Activated T-helper 1 cell treated with Interleukin-2 at 50 U/mL for 16 hours (primary cell): ENCODE measurements at places on chromosomes 4 and X.

DNA sequence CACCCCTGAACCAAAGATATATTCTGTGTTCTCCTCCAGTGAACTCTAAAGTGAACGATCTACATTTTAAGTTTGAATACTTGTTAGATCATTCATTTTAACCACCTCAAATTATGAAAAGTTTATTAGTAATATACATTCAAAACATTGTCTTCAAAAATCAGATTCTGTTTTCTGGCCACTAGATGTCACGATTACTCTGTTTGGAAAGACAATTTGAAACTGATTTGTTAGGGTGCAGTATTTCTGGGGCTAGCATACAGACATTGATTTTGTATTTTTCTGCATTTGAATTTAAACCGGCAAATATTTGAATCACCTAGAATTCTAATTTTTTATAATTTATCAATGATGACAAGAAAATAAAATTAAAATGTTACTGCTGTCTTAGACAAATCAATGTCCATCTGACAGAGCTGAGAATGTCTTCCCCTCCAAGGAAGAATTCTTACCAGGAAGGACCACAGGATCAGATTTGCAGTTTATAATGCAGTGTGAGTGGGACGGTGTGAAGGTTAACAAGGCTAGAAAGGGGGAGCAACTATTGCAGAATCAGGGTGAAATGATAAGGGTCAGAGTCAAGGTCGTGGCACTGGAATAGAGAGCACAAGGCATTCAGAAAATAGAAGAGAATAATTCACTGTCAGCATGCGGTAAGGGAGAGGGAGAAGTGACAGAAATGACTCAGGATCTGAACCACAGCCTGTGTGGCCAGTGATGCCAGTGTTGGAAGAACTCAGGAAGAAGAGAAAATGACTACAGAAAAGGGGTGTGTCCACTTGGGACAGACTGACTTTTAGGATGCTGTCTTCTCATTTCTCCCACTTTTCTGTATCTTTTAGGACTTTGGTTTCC is 91.6 kb downstream of the ANXA10 start:
- DNase-seq: no peak

DNA sequence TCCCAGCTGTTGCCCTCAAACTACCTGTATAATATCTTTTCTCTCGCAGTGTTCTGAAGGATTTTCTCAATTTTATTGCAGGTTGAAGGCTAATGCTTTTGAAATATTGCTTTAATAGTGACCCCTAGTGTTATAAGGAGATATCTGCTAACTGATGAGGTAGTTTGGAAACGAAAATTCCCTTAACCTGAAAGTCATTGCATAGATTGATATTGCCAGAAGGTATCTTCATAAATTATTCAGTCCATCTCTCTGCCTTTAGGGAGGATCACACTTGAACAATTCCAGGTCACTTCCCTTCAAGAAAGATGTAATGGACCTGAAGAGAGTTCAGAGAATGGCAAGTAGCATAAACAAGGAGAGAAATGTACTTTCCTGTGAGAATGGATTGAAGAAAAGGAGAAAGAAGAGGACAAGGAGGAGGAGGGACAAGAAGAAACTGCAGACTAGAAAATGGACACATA is 44.1 kb downstream of the TIGD4 start:
- DNase-seq: no peak

GRCh38 chr4:99622341-99622740 is 35.3 kb downstream of the C4orf54 start:
- DNase-seq: no peak

DNA sequence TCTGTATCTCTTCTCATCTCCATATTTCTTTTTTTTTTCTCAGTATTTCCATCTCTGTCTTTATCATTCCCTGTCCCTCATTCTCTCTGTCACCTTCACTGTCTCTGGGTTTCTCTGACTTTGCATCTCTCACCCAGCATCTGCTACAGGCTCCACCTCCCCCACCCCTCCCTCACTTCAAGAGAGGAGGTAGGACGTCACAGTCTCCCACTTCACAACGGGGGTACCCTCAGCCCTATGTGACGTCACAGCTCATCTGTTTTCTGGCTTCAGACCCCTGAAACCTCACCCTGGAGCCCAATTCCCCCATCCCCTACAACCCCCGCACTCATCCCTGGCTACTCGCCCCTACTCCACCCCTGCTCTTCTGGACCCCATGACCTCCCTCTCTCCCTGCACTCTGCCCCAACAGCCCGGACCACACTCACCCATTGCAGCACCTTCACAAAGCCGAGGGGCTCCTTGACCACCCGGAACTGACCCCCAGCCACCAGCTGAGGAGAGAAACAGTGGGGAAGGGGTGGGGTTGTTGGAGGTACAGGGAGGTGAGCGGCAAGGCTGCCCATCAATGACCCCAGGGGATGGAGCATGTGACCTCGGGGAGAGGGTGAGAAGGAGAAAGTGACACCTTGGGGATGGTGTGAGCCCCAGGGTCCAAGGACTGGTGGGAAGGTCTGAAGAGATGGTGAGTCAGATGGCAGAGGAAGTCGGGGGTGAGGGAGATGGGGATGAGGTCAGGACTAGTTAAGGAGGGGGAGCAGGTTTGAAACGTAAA is 1.3 kb downstream of the SYP start:
- no peak for DNase-seq

DNA sequence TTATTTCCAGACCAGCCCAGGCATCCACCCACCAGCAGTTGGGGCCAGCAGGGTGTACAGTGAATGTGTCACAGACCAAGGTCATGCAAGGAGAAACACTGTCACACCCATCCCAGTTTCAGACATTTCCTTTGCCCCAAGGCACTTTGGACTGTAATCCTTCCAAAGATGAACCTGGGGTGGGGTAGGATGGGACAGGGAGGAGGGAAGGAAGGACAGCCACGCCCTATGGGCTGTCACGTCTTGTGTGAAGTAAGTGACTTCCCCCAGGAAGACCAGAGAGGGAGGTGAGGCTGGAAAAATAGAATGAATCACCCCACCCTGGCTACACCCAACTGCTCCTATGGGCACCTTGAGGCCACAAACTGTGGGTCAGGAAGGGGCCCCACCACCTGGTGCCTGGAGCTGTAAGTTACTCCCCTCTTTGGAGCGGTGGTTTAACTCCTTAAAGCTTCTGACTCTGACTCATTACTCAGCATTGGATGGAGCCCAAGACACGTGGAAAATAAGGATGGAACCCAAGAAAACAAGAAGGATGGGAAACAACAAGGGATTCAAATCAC is 349.9 kb upstream of the KLF3 start:
- no peak for DNase-seq

DNA sequence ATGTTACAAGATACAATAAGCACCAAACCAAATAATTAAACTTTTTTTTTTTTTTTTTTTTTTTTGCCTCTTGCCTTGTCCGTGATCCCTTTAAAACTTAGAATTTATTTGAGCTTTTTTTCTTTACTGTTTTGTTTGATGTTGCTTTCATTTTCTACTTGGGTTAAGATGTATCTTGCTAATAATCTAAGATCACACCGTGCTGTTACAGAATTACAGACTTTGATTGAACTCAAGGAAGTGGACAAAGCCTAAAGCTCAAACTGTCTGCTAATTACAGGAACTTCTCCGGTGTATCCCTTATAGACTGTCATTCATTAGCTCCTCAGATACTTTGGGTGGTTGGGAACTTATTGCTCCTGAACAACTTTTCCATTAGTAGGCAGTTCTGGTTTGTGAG is 26.5 kb downstream of the STIM2 start:
- no peak for DNase-seq
